A549 treated with ZK216348 at 1 μM for 4 hours (cell line): ENCODE measurements at places on chromosomes 3 and 15. TPM values are rescaled to one million over a fixed set of nuclear protein-coding genes. Genes with fewer than 3 reads are reported as not detected.

PPIP5K1 gene
- 3.7 to 9.2 TPM (median 5.5 TPM) in 5 replicates for total RNA-seq

ACKR2 gene
- total RNA-seq = 0.18 to 0.23 TPM in 2 of 5 replicates, not detected in the others

NRROS gene
- total RNA-seq = not detected in 5 replicates

ARRDC4 gene
- total RNA-seq = 0.13 to 0.31 TPM (median 0.21 TPM) in 5 replicates
